ENCODE measurements at places on chromosomes 6 and 20. TPM values are rescaled to one million over a fixed set of nuclear protein-coding genes. Genes with fewer than 3 reads are reported as not detected.
A peak's percentile ranks its signal among the peaks of the same experiment; 100 is the strongest.

PLG gene
- not detected for total RNA-seq

- H3K4me1 ChIP-seq, result peaks cover 22% of the 10 kb centered on the region
- peak overlapping the region; percentile 13 for H3K27ac ChIP-seq
- no peaks in the 10 kb centered on the region for H3K36me3 ChIP-seq
- no peak overlapping the region for H3K4me3 ChIP-seq
- H3K27me3 ChIP-seq, result no peaks in the 10 kb centered on the region
- DNase-seq, result no peak
Observed at GRCh38 chr6:145245119-145245518, 490.2 kb downstream of the EPM2A start.

DYNLT2 gene
- total RNA-seq, result 0.64 TPM

FARS2 gene
- 18.1 TPM for total RNA-seq

Data from chondrocyte (in vitro differentiated cells).